Aortic smooth muscle cell (primary cell): ENCODE measurements at places on chromosomes 16 and 17. TPM values are rescaled to one million over a fixed set of nuclear protein-coding genes. Genes with fewer than 3 reads are reported as not detected.

RSAD1 gene
- total RNA-seq = 15.7 and 18.5 TPM in 2 replicates

BAHCC1 gene
- 5.7 and 10.4 TPM in 2 replicates for total RNA-seq

KRT9 gene
- not detected in 2 replicates for total RNA-seq

SLC52A1 gene
- not detected in 2 replicates for total RNA-seq

SLC16A13 gene
- 0.12 and 0.13 TPM in 2 replicates for total RNA-seq

RNFT1 gene
- 12.4 and 15.4 TPM in 2 replicates for total RNA-seq

MT1F gene
- total RNA-seq = 0.19 and 0.79 TPM in 2 replicates

STX4 gene
- total RNA-seq = 25.3 and 29.5 TPM in 2 replicates

RPRML gene
- not detected in 2 replicates for total RNA-seq

DRC7 gene
- total RNA-seq = not detected in 2 replicates

WSCD1 gene
- total RNA-seq = 1.3 and 6.9 TPM in 2 replicates

KRTAP3-1 gene
- total RNA-seq = not detected in 2 replicates

NAGS gene
- 0.93 and 1.3 TPM in 2 replicates for total RNA-seq

PRSS21 gene
- total RNA-seq = not detected in 2 replicates

SDK2 gene
- total RNA-seq = under 0.01 TPM in 2 replicates

OTOP3 gene
- not detected in 2 replicates for total RNA-seq

ANKRD13B gene
- 3.7 and 4.1 TPM in 2 replicates for total RNA-seq

DCAKD gene
- total RNA-seq = 19.0 and 22.5 TPM in 2 replicates

CCL8 gene
- total RNA-seq = not detected in 2 replicates

SECTM1 gene
- 4.4 and 5.5 TPM in 2 replicates for total RNA-seq

NKD1 gene
- total RNA-seq = 0.53 and 0.62 TPM in 2 replicates

FOXL1 gene
- total RNA-seq = 19.3 and 31.0 TPM in 2 replicates

GINS3 gene
- 2.8 and 4.4 TPM in 2 replicates for total RNA-seq

MT4 gene
- total RNA-seq = not detected in 2 replicates

EME2 gene
- 8.1 and 9.5 TPM in 2 replicates for total RNA-seq

AOC2 gene
- total RNA-seq = 0.40 and 0.56 TPM in 2 replicates

KRT17 gene
- total RNA-seq = 7.1 and 7.4 TPM in 2 replicates

GINS2 gene
- total RNA-seq = 6.3 and 9.2 TPM in 2 replicates

TPSG1 gene
- not detected in 2 replicates for total RNA-seq

LITAFD gene
- total RNA-seq = not detected in 2 replicates
